Colonic mucosa (tissue), 4 donors: ENCODE measurements at places on chromosomes 4 and X. TPM values are rescaled to one million over a fixed set of nuclear protein-coding genes. Genes with fewer than 3 reads are reported as not detected.
A peak's percentile ranks its signal among the peaks of the same experiment; 100 is the strongest.

- DNase-seq = no peak
Measured at GRCh38 chrX:100944601-100945000, 15.9 kb upstream of the XKRX start.

- no peak for DNase-seq
Measured at GRCh38 chrX:13654116-13654515, 1.2 kb downstream of the TCEANC start.

PLAC8 gene
- 246 TPM for total RNA-seq

- no peak for DNase-seq
Measured at GRCh38 chrX:8033175-8033574, 106.0 kb upstream of the PNPLA4 start.

- DNase-seq = no peak
Measured at GRCh38 chr4:130028552-130028951, 932.6 kb downstream of the C4orf33 start.

GRCh38 chrX:70038951-70039350 is 10.8 kb downstream of the AWAT2 start:
- no peak for DNase-seq

DNA sequence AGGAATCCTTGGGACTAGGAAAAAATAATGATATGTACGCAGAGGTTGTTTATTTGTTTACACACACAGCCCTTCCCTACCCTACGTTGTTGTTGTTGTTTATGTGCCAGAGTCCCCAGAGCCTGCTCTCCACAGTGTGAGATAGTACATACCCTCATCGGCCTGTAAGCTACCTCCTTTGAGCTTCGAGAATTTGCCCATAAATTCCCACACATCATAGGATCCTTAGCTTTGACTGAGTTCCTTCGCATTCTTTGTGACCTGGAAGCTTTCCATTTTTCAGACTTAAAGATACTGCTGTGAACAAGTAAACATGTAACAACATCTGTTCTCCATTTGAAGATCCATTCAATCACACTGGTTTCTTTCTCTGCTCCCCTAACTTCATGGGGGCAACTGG is 114.5 kb downstream of the IRF2 start:
- peak; percentile 3 for DNase-seq

- no peak for DNase-seq
Measured at GRCh38 chrX:23228950-23229448, 105.7 kb upstream of the PTCHD1 start.

DNA sequence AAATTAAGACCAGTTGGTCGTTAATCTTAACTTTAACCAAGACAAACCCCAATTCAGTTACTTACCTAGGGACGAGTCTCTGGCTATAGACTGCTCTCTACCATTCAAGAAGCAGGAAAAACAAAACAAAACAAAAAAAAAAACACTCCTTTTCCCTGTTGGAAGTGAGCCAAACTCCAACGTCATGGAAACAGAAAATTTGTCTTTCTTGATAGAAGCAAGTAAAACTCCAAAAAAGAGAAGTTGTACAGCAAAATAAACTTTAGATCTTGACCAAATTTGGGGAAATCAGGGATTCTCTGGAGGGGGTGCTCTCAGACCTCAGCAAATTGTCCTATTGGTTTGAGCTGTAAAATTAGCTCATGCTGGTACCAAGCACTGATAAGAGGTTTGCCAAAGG is 3.7 kb downstream of the CNGA1 start:
- no peak for DNase-seq

GRCh38 chr4:158811216-158811540 is 42.4 kb downstream of the FNIP2 start:
- no peak for DNase-seq

- DNase-seq = peak; percentile 84
Measured at GRCh38 chr4:183722731-183723560, 63.9 kb downstream of the TRAPPC11 start.
